Heart left ventricle (tissue), 16 donors: ENCODE measurements at places on chromosomes 12 and 14. TPM values are rescaled to one million over a fixed set of nuclear protein-coding genes. Genes with fewer than 3 reads are reported as not detected.

The YBX3 gene
- polyA plus RNA-seq: 1,753 TPM

The CHGA gene
- polyA plus RNA-seq: 0.19 TPM

The SLCO1A2 gene
- polyA plus RNA-seq: not detected

The TTLL5 gene
- polyA plus RNA-seq: 6.2 TPM

The FAM222A gene
- polyA plus RNA-seq: 9.4 TPM

The CCDC175 gene
- polyA plus RNA-seq: not detected

The OAS1 gene
- polyA plus RNA-seq: 5.8 TPM

The TMEM117 gene
- 6.9 TPM for polyA plus RNA-seq

The LMO3 gene
- 0.14 TPM for polyA plus RNA-seq

The BICDL1 gene
- polyA plus RNA-seq: 0.12 TPM

The TRPV4 gene
- polyA plus RNA-seq: 0.19 TPM

The ACSM4 gene
- polyA plus RNA-seq: not detected

The ZNF385A gene
- polyA plus RNA-seq: 5.3 TPM

The DIO2 gene
- polyA plus RNA-seq: 1.5 TPM

The TPH2 gene
- not detected for polyA plus RNA-seq

The RFLNA gene
- 0.06 TPM for polyA plus RNA-seq

The ZDHHC22 gene
- not detected for polyA plus RNA-seq

The P2RX2 gene
- not detected for polyA plus RNA-seq

The DACT1 gene
- 1.7 TPM for polyA plus RNA-seq

The RNASE7 gene
- 0.04 TPM for polyA plus RNA-seq

The ZNF664 gene
- polyA plus RNA-seq: 67.4 TPM

The RPL10L gene
- polyA plus RNA-seq: not detected

The LYZ gene
- polyA plus RNA-seq: 13.8 TPM

The DNAJC22 gene
- polyA plus RNA-seq: 0.11 TPM

The NGB gene
- not detected for polyA plus RNA-seq

The ANHX gene
- polyA plus RNA-seq: not detected

The ACOT2 gene
- polyA plus RNA-seq: 79.0 TPM

The PTPRO gene
- polyA plus RNA-seq: 0.33 TPM

The STAC3 gene
- 0.67 TPM for polyA plus RNA-seq

The PCK2 gene
- polyA plus RNA-seq: 1.5 TPM

The AQP2 gene
- polyA plus RNA-seq: not detected

The MFAP5 gene
- 17.4 TPM for polyA plus RNA-seq

The STYK1 gene
- not detected for polyA plus RNA-seq

The OTOGL gene
- polyA plus RNA-seq: 0.11 TPM

The PPFIBP1 gene
- polyA plus RNA-seq: 63.8 TPM

The ZC2HC1C gene
- 13.3 TPM for polyA plus RNA-seq
